ENCODE measurements at places on chromosomes 6 and 20.

GRCh38 chr6:153051801-153052200 is 49.3 kb upstream of the MTRF1L start:
- DNase-seq = no peak

- DNase-seq = no peak
These were observed 44.2 kb upstream of the CCR6 start for GRCh38 chr6:167078745-167079144.

DNA sequence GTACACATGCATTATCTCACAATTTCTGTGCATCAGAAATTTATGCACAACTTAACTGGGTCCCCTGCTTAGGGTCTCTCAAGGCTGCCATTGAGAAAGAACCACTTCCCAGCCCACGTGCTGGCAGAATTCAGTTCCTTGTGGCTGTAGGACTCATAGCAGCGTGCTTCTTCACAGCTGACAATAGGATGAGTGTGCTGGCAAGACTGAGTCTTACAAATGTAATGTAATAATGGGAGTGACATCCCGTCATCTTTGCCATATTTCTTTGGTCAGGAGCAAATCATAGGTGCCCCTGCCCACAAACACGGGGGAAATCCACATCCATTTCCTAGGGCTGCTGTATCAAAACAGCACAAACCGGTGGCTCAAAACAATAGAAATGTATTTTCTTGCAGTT is 77.4 kb downstream of the FIG4 start:
- DNase-seq = no peak

GRCh38 chr6:15752820-15753219 is 90.0 kb upstream of the DTNBP1 start:
- DNase-seq = no peak

Measured in spinal cord (tissue), 10 donors.